ENCODE measurements at places on chromosomes 12 and 14.

DNA sequence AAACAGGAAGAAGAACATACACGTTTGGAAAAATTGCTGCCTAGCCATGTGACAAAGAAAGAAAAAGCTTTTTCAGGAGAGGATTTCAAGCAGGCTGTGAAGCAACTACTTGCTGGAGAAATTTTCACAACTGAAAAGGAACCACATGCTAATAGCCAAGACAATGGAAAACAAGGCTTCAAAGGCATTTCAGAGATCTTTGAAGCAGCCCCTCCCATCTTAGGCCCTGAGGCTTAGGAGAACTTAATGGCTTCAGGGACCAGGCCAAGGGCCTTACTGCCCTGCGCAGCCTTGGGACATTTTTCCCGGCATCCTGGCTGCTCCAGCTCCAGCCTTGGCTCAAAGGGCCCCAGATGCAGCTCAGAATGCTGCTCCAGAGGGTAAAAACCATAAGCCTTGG, 255.9 kb upstream of the ARID2 start:
- DNase-seq: no peak

DNA sequence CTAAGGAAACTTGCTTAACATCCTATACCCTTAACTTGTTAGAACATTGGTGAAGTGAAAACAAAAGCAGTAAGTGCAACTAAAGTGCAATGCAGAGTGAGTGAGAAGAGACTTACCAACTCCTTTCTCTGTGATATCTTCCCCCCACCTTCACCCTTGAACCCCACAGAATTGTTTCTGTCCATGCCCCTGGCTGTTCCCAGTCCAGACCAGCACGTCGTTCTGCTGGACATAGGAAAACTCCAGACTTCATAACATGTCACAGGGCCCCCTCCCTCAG, 91.9 kb downstream of the DAD1 start:
- no peak for DNase-seq

- DNase-seq: no peak
These were observed 5.8 kb upstream of the NEMF start for GRCh38 chr14:49858383-49858782.

DNA sequence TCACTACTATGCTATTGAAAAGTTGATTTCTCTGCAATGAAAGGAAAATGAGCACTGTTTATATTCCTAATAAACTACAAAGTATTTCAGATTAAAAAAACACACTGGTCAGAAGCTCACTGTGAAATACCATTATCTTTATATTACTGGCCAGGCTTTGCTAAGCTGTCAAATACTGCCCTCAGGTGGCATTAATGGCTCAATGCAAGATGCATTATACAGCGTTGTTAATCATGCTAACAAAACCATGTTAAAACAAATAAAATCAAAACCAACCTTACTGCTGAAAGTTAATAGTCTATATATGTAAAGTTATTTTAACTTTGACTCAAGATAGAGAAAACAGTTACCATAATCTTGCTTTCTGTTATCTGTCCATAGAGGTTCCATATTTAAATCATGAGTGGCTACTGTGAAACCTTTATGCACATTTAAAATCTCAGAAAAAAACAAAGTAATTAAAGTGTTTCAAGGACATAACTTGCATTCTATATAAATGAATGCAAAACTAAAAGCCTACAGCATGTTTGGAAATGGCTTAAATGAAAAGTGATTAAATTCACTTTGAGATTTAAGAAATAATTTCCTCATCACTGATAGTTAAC, 121.7 kb downstream of the RALGAPA1 start:
- peak; percentile 2 for DNase-seq

DNA sequence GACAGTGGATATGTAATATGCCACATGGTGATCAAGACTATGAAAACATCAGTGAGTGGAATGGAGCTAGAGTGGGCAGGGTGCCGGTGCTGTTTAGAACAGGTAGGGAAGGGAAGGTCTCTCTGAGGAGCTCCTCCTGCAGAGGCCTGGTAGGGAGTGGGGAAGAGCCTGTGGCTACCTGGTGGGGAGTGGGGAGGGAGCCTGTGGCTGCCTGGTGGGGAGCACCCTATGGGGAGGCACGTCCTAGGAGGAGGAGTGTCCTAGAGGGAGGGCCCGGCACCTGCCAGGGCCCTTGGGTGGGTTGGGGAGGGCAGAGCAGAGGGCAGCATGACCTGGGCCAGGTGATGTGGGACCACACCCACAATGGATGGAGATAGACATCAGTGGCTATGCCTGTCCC, 122.6 kb downstream of the ADGRD1 start:
- DNase-seq: no peak

- no peak for DNase-seq
These were observed 54.6 kb downstream of the NUAK1 start for GRCh38 chr12:106084014-106084671.

GRCh38 chr12:123485756-123486155, 27.8 kb downstream of the SNRNP35 start:
- DNase-seq: no peak

DNA sequence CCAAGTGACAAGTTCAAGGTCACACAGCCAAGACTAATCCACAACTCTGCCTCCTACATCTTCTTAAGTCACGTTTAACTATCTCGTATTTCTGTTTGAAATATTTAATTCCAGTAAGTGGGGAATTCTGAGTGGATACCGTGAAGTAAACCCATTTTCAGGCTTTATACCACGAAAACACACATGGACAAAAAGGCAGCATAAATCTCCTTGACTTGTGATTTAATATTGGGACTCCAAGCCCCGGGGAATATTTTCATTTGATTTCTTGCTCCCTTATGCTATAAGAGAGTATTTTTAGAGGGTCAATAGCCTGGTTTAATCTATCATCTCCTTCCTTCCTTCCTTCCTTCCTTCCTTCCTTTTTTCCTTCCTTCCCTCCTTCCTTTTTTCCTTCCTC, 716.7 kb downstream of the VRK1 start:
- DNase-seq: no peak

DNA sequence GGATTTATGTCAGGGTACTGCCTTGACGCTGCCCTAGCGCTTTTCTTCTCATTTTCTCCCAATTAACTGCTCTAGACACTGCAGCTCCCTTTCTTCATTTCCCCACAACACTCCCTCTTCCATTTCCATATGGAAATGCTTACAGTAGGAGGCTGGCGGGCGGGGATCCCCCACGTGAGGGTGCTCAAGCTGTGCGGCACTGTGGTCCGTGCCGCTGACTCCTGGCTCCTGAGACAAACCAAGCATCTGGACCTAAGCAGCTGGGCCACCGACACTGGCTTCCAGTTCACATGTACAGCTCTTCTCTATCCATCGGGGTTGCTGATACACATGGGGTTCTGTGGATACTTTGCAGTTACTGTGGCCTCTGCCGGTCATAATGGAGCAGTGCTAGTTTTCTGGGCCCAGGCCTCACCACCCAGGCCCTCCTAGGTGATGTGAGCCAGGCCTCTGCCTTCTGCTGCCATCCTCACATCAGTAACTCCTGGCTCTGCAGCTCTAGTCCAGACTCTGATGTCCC, 20.2 kb downstream of the TCHP start:
- no peak for DNase-seq

- no peak for DNase-seq
These were observed 340.1 kb downstream of the GLT1D1 start for GRCh38 chr12:129193263-129193871.

- DNase-seq: no peak
These were observed 51.0 kb upstream of the SRSF5 start for GRCh38 chr14:69715725-69716477.

DNA sequence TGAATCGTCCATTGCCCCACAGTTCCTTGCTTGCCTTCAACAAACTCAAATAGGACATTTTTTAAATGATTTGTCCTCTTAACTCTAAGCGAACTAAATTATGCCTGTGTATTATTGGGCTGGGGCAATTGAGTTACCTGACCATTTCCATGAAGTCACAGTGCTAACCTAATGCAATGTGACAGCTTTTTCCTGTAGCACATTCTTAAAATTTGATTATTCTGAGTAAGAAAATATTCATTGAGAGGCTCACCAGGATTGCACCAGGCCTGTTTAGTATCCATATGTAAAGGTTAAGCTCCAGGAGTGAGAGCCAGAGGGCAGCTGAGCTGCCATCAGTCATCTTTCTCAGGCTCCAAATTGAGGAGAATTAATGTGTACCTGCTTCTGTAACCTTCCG, 90.9 kb downstream of the GPR65 start:
- no peak for DNase-seq

DNA sequence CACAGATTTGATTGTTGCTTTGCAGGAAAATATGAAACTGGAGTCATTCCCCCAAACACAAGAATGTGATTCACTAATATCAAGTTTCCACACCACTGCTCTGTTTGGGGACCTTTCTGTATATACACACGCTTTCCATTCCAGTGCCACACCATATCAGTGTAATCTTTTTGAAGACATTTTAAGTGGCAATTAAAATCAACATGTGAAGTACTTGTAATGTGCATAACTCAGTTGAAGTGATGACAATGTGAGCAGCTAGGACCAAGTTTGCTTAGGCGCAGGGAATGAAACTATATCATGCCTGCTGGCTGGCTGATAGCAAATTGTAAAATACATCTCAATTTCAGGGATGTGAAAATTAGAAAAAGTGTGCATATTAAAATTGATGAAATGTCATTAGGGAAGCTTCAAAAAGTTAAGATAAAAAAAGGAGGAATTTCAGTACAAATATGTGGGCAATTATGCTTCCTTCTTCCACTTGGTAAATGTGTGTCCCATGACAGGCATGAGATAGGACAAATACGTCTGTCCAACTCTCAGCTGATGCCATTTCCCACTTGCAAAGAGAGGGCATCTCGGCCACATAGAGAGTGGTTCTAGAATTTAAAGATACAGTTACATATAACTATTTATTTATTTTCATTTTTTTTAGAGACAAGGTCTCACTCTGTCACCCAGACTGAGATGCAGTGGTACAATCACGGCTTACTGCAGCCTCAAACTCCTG, 43.7 kb downstream of the HSPB8 start:
- no peak for DNase-seq

DNA sequence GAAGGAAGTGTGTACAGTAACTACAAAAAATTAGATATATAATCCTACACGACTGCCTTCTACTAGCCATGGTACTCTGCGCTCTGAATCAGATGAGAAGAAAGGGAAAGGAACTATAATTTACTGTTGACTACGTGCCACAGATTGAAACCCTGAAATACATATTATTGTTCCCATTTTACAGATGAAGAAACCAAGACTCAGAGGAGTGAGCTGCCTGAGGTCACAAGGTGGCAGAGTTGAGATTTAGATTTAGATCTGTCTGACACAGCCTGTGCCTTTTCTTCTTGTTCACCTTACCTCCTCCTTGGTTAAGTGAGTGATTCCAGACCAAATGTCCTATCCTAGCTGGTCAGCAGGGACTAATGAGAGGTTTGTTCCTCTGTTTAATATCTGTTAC, 61.6 kb upstream of the OR4E1 start:
- DNase-seq: no peak

GRCh38 chr12:53961025-53961761, 6.5 kb downstream of the HOXC12 start:
- no peak for DNase-seq

Measured in T follicular helper cell (primary cell).